ENCODE measurements at places on chromosomes 11 and 22.
A peak's percentile ranks its signal among the peaks of the same experiment; 100 is the strongest.

GRCh38 chr11:209275-210121 lies 2.0 kb downstream of the RIC8A start:
- DNase-seq, result no peak

DNA sequence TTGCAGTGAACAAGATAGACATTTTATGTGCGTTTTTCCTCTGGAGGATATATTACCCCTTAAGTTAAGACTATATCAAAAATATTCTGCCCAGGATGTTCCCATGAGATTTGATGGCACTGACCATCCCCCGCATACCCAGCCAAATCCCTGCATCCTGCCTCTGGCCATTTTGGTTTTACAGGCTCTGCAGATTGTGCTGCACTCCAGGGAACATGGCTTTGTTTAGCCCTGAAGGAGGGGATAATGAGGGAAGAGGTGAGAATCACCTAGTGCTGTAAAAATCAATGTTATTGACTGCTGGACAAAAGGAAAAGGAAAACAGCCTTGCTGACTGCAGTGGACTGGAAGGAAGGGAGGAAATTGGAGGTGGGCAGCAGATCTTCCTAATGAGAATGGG lies 717.4 kb downstream of the DLG2 start:
- no peak for DNase-seq

- DNase-seq, result no peak
Measured at GRCh38 chr11:32015427-32015826, 75.4 kb upstream of the RCN1 start.

DNA sequence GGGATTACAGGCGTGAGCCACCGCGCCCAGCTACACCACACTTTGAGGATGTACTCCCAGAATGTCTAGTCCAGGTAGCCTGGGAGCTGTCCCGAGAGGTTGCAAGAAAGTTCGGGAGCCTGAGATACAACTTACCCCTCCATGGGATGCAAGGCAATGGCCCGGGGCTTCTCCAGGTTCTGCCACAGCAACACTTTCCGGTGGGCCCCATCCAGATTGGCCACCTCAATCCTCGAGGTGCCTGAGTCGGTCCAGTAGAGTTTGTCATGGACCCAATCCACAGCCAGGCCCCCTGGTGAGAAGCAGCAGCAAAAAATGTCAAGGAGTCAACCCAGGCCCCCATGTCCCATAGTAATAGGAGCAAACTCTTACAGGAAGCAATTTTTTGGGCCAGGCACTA lies 25.5 kb downstream of the LRP4 start:
- DNase-seq, result no peak

DNA sequence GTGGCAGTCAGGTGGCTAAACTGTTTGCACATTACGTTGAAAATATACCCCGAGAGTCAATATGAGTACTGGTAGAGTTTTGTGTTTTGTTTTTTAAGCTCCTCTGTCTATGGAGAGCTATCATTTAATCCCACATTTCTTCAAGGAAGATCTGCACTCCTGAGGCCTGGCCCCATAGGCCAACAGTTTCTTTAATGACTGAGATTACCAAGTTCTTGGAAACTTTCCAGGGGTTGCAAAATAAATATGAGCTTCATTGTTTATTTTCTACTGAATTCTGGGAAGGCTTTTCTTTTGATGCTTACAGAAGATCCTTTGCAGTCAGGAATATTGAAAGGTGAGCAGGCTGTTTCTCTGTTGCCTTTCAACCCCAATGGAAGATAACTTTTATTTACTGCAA lies 452.0 kb downstream of the JRKL start:
- DNase-seq, result peak; percentile 12

- DNase-seq, result peak; percentile 99
Measured at GRCh38 chr11:130631119-130631518, 182.7 kb downstream of the ADAMTS15 start.

DNA sequence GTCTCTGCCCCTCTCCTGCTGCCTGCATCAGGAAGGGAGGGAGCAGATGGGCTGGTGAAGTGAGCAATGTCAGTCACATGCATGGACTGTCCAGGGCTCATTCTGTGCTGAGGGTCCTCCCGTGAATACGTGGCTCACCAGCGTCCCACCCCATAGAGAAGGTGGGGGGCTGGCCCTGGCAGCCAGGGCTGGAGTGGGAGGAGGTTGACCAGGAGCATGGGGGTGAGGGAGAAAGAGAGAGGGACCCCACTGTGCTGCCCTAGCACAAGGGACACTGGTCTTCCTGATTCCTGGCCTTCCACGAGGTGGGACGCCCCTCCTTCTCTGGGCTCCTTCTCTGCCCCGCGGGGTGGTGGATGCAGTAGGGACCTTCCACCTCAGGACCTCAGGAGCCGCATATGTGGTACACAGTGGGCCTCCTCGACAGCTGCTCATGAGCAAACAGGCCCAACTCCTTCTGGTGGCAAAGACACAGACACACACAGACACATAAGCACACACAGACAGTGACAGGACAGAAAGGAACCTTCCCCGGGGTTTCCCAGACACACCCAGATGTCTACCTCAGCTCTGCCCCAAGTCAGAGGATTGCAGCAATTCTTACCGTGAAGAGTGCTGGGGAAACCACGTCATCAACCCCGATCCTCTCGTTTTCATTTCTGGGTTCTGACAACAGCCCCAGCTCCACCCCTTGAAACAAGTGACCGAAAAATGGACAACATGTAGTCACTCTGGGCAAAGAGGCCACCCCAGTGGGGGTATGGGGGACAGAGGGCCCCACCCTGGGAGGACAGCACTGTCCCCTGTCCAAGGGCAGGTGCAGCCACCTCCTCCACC lies 3.6 kb upstream of the APOBEC3A start:
- DNase-seq, result peak; percentile 69

DNA sequence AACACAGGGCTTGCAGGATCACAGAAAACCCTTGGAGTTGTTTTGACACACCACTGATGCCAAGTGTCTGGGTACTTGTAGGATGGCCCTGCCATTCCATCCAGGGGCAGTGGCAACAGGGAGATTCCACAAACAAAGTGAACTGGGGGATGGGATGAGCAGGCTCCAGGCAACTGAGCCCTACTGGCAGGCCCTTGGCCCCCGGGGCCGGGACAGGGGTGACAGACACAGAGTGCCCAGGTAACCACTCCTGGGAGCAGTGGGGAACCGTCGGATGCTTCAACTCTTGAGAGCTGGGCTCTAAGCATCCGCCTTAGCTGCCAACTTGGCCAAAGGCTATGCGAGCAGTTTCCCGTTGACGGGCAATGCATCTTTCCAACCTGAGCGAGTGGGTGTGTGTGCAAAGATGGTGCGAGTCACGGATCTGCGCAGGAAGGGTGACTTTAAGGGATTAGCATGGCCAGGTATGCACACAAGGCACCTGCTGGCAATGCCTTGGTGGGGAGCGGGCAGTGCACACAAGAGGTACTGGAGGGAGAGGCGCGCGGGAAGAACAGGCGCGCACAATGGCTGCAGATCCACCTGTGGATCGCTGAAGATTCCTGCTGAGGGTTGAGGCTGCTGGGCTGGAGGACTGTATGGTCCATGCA lies 83.1 kb upstream of the PRODH start:
- no peak for DNase-seq

- no peak for DNase-seq
Measured at GRCh38 chr11:44624761-44625221, 59.3 kb downstream of the CD82 start.

DNA sequence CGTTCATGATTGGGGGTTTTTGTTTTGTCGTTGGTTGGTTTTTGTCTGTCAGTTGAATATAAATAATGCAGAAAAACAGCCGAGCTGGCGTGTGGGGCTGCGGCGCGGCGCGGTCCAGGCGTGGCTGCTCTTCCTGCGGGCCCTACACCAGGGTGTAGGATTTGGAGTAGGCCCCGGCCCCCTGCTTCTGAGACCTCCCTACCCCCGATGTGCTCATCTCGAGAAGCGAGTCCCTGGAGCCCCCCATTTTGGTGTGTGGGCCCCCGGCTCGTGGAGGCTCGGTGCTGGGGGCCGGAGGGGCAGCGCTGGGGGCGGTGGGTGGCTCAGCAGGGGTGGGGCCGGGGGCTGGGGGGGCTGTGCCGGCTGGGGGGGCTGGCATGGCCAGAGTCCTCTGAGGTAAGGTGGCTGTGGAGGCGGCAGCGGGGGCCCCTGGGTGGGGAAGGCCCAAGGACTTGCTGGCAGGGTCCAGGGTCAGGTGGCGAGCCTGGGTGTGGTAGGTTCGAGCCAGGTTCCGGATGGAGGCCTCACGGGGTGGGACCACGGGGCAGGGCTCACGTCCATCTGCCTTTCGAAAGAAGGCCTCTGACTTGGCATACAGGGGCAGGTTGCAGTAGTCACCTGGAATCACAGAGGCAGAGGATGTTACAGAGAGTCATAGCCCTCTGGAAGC lies 100.7 kb downstream of the CEP164 start:
- DNase-seq, result no peak

- DNase-seq, result peak; percentile 47
Measured at GRCh38 chr11:124481365-124482323, 36.1 kb upstream of the OR8B8 start.
